Stimulated activated CD4-positive, alpha-beta T cell treated with anti-CD3 and anti-CD28 coated beads, Interleukin-15, amount 100 ng/mL, for 1 hour (primary cell): ENCODE measurements at places on chromosomes 3 and 15.
A peak's percentile ranks its signal among the peaks of the same experiment; 100 is the strongest.

GRCh38 chr3:69370156-69370883, 15.6 kb downstream of the FRMD4B start:
- no peak for DNase-seq

DNA sequence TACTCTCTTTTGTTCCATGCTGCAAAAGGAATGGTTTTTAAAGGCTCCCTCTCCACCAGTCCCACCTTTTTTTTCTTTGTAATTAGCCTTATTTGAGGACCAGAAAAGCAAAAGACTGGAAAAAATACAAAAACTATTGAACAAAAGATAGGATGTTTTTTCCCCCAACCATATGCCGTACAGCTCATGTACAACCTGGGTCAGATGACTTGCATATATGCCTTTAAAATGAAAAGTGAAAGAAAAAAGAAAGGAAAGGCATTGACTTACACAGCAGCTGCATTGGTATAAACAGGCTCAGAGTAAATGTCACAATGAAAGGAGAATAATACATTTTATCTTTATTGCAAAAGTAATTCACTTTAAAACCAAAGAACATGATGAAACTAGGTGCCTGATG, 69.5 kb upstream of the CMC1 start:
- no peak for DNase-seq

DNA sequence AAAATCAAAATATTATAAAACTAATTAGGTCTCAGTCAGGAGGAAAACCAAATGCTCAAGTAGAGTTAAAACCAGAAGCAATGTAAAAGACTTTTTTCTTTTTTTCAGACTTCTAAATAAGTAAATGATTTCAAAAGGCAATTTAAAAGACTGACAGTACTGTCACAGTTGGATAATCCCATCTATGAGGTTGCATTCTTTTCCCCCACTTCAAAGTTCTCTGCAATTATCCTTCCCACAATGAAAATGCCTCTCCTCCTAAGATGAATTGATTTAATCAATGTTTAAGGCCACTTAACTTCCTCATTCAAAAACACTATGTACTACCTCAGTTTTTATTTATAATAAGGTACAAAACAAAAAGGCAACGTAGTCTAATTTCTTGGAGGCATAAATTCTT, 8.1 kb downstream of the MRPL3 start:
- DNase-seq = no peak

GRCh38 chr3:25902586-25902985, 112.7 kb downstream of the OXSM start:
- no peak for DNase-seq

- no peak for DNase-seq
Observed at GRCh38 chr3:19506171-19506570, 357.9 kb downstream of the KCNH8 start.

GRCh38 chr3:183924956-183925355, 40.3 kb upstream of the PARL start:
- DNase-seq = no peak

GRCh38 chr3:116226266-116226665, 219.0 kb downstream of the LSAMP start:
- no peak for DNase-seq

GRCh38 chr15:42832576-42832975, 88.0 kb downstream of the TTBK2 start:
- DNase-seq = no peak

- DNase-seq = no peak
Observed at GRCh38 chr3:158925021-158925420, 123.2 kb downstream of the MFSD1 start.

GRCh38 chr15:60208709-60209108, 189.1 kb downstream of the ANXA2 start:
- DNase-seq = no peak

DNA sequence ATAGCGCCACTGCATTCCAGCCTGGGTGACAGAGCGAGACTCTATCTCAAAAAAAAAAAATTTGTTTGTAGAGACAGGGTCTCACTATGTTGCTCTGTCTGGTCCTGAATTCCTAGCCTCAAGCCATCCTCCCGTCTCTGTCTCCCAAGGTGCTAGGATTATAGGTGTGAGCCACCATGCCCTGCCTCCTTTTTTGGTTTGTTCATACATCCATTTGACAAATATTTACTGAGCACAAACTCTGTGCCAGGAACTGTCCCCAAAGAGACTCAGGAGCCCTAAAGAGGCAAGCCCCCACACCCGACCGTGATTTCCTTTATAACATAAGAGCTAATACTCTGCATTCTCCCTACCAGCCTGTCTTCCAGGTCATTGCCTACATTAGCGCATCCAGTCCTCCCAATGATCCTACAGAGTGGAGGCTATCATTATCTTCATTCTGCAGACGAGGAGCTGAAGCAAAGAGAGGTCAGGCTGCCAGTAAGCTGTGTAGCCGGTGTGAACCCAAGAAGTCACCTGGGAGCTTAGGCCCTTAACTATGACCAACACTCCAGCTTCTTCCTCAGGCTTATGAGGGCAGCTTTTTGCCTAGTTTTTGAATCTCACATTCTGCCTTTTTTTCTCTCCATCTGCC, 6.3 kb upstream of the PXK start:
- DNase-seq = no peak

GRCh38 chr3:169771497-169772304, 1.5 kb upstream of the MYNN start:
- peak; percentile 28 for DNase-seq

- DNase-seq = no peak
Observed at GRCh38 chr15:39125226-39125625, 455.7 kb upstream of the THBS1 start.

DNA sequence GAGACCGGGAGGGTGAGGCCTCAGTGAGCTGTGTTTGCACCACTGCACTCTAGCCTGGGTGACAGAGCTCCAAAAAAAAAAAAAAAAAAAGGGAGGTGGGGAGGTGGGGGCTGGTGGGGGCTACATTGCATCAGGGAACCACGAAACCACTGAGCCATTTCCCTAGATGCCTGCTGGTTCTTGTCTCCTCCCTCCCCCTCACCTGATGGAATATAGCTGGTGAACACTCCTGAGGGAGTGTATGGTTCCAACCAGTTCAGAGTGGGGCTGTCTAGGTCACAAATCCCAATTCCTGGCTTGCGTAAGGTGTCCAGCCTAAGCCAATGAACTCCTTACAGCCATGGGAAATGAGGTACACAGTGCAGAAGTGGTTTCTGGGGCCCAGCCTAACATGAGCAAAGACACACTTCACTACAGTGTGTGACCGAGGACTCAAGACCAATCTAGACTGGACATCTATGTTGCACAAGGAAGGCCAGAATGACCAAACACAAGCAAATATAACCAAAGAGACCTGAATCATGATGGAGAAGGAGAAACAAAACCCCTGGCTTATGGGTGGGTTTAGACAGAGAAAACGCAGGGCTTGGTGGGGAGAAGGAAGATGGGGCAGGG, 39.1 kb upstream of the OSBPL11 start:
- DNase-seq = no peak

DNA sequence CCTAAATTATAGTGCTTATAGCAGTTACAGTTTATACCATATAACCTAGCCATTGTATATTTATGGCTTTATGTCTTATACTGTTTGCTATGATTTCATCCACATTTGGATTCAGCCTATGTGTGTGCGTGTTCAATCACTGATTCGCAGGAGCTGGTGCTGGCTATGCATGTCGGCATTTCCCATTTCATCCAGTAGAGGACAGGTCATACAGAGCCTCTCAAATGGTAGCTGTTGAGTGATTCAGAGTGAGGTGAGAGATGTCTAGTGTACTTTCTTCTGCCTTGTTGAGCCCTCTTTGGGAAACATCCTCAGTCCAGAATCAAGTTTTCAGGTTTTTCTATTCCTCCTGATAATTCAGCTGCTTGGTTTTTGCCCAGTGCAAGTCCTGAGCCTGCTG, 76.1 kb downstream of the FRMD4B start:
- DNase-seq = no peak

GRCh38 chr3:125129512-125129997, 73.8 kb upstream of the HEG1 start:
- DNase-seq = no peak

GRCh38 chr15:70802629-70803028, 39.3 kb upstream of the UACA start:
- DNase-seq = no peak

GRCh38 chr3:105322570-105323273, 44.0 kb upstream of the ALCAM start:
- no peak for DNase-seq

DNA sequence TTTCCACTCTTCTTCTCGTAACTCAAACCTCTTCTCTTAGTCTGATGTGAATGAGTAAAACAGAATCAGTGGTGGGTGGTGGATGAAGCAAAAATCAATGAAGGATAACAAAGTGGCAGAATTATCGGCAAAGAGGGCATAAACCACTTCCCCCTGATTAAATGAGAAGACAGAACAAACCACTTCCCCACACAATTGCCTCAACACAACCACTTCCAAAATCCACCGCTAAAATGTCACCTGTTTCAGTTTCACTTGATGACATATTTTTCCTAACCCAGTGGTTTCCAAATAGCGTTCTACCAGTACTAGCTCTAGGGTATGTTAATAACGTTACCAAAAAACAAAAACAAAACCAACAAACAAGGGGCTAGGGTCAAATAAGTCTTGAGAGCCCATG, 478.7 kb upstream of the WNT5A start:
- DNase-seq = no peak

DNA sequence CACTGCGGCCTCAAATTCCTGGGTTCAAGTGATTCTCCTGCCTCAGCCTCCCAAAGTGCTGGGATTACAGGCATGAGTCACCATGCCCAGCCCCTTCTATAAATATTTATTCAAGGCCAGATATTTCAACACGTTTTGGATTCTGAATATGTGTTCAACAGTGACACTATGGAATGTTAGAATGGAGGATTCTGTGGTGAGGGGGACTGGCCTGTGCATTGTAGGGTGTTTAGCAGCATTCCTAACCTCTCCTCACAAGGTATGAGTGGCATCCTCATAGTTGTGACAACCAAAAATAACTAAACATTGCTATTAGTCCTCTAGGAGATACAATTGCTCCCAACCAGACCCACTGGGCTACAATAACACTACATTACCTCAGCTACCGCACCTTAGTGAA, 104.0 kb upstream of the ATP10A start:
- DNase-seq = no peak

DNA sequence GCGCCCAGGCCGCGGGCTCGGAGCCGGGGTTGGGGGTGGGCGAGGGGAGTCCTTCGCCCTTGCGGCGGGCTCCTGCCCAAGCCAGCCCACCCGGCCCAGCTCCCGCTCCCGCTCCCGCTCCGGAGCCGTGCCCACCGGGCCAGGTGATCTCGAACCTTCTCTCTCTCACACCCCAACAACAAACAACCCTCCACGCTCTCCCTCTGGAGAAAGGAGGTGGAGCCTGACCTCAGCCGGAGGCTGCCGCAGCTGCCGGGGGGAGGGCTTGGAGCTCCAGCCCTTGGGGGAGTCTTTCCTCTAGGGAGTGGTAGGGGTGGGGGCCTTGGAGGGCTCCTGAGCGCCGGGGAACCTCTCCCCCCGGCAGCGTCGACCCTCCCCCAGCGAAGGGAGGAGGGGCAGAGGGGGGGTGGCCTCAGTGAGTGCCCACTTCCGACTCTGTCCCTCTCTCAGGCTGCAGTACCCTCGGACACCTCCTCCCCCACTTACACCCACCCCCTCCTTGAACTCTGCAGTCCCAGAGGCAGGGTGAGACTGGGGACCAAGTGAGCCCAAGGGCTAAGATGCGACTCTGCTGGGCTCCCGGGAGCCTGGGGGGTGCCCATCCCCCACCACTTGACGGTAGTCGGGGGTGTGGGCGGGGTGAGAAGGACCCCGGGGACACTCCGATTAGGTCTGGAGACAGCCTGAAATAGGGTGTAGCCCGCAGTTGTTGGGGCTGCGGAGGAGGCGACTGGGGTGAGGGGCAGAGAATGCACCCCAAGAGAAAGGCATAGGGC, 4.4 kb upstream of the BAHD1 start:
- DNase-seq = no peak

GRCh38 chr15:33654860-33655259, 313.4 kb upstream of the CHRM5 start:
- no peak for DNase-seq

GRCh38 chr3:187665010-187665409, 5.2 kb downstream of the SST start:
- no peak for DNase-seq

DNA sequence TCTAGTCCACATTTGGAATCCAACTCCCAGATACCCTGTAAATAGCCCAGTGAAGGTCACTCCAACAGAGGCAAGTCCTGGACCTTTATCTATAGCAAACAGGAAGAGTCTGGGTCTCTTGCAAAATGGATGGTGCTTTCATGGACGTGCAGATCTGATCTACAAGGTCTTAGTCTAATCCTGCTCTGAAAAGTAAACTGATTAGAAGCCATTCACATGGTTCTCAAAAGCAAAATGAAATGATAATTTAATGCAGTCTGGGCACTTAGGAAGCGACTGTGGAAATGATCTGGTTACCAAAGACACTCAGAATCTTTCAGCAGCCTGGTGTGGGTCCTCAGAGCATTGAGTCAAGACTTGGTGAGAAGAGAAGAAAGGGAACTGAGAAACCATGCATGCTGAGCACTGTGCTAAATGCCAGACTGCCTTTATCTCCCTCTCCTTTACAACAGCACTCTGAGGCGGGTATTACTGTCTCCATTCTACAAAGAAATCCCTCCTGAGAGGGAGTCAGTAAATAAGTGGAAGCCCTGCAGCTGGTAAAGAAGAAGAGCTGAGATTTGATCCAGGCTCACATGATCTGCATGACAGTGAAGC, 29.0 kb downstream of the AQP9 start:
- DNase-seq = no peak
